ENCODE measurements at places on chromosomes 13 and 19.

GRCh38 chr13:26022538-26023292 lies 29.1 kb downstream of the SHISA2 start:
- DNase-seq: no peak

DNA sequence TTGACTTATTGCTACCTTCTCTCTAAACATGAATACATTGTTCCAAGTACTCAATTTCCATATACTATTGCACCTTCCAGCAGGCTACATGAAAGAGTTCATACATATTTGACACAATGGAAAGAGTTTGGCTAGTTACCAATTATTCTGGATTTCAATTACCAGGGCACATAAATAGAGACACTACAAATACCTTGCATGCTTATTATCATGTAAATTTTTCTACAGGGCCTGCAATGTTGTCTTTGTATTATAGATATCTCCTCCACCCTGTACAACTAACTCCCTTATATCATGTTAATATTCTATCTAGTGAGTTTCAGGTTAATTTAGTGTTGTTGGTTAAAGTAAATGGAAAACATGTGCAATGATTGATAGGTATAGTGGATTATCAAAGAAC lies 540.7 kb upstream of the SLITRK5 start:
- DNase-seq: no peak

DNA sequence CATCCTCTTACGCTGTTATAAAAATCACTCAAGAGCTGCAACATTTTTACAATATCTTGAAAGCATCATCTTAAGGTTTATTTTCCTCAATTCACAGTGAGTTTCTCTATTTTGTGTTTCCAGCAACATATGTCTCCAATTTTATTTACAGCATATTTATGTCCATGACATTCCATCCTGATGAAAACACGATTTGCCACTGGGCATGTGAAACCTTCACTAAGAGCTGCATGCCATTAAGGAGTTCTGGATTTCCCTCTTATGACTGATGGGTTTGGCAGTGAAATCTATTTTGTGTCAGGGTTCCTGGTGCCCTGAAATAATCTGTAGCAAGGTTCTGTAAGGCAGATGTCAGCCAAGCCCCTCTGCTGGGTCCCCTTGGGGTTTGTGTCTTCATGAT lies 527.6 kb upstream of the KLF12 start:
- DNase-seq: no peak

DNA sequence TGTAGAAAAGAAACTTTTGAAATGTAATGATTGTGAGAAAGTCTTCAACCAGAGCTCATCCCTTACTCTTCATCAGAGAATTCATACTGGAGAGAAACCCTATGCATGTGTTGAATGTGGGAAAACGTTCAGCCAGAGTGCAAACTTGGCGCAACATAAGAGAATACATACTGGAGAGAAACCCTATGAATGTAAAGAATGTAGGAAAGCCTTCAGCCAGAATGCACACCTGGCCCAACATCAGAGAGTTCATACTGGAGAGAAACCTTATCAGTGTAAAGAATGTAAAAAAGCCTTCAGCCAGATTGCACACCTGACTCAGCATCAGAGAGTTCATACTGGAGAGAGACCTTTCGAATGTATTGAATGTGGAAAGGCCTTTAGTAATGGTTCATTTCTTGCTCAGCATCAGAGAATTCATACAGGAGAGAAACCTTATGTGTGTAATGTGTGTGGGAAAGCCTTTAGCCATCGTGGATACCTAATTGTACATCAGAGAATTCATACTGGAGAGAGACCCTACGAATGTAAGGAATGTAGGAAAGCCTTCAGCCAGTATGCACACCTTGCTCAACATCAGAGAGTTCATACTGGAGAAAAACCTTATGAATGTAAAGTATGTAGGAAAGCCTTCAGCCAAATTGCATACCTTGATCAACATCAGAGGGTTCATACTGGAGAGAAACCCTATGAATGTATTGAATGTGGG lies 19.3 kb downstream of the ZNF583 start:
- no peak for DNase-seq

GRCh38 chr13:94188201-94188854 lies 291.2 kb downstream of the DCT start:
- no peak for DNase-seq

DNA sequence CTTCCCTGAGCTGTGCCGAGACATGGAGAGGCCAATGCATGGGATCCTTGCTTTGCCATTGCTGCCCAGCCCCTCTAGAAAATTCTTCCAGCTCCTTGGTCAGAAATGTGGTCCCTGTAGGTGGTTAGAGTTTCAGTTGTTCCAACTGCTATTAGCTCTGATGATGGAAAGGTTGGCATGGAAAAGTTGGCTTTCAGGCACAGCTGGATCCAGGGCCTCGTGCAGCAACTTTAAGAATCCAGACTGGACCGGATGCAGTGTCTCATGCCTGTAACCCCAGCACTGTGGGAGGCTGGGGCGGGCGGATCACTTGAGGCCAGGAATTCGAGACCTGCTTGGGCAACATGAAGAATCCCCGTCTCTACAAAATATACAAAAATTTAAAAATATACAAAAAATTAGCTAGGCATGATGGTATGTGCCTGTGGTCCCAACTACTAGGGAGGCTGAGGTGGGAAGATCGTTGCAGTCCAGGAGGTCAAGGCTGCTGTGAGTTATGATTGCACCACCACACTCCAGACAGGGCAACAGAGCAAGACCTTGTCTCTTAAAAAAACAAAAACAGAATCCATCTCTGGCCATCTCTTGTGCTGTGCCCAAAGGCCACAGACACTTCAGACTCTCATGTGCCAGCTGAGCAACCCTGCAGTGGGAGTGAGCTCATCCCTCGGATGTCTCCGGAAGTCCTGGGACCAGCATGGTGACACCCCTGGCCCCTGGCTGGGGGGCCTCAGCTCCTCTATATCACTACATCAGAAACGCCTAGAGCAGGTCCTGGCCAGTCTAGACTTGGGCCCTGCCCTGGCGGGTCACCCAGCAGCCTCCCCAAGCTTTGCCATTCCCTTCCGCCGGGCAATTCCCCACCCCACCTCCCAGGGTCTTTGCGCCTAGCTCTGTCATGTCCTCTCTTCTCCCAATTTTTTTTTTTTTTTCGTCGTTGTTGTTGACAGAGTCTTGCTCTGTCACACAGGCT lies 16.8 kb downstream of the MEX3D start:
- DNase-seq: no peak

DNA sequence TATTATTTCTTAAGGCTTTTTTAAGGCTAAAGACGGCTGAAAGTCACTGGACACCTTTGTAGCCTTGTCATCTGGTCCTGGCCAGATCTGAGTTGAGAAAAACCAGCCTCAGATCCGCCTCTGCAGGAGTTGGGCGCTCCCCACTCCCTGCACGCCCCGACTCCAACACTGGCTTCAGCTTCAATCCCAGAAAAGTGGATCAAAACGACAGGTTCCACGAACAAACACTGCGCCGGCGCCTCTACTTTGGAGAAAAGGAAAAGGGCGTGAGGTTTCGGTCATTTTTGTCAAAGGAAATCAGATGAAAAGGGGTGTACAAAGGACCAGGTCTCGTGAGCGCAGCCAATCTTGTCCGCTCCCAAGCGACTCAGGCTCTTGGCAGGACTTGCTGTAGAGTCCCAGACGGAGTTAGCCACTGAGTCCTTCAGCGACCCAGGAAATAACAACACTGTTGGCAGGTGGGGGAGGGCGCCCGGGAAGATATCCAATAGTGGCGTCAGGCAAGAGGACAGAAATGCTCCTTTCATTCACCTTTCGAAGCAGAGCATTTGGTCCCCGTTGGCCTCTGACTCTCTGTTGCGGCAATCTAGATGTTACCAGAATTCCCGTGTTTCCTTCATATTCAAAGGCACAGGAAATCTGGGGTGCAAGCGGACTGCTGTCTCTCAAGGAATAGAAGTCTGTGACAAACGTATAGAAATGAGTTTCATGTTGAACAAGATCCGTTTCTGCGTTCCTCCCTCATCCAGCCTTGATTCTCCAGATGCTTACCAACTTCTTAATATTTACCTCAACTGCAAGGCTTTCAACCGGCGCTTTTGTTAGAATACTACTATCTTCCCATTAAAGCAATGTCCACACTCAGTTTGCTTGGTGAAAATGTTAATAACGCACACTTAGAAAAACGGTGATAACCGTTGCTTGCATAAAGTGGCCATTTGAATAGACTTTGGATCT lies 1.8 kb upstream of the CCNA1 start:
- DNase-seq: no peak

- DNase-seq: no peak
Measured at GRCh38 chr19:32921624-32922023, 50.1 kb downstream of the CEP89 start.

DNA sequence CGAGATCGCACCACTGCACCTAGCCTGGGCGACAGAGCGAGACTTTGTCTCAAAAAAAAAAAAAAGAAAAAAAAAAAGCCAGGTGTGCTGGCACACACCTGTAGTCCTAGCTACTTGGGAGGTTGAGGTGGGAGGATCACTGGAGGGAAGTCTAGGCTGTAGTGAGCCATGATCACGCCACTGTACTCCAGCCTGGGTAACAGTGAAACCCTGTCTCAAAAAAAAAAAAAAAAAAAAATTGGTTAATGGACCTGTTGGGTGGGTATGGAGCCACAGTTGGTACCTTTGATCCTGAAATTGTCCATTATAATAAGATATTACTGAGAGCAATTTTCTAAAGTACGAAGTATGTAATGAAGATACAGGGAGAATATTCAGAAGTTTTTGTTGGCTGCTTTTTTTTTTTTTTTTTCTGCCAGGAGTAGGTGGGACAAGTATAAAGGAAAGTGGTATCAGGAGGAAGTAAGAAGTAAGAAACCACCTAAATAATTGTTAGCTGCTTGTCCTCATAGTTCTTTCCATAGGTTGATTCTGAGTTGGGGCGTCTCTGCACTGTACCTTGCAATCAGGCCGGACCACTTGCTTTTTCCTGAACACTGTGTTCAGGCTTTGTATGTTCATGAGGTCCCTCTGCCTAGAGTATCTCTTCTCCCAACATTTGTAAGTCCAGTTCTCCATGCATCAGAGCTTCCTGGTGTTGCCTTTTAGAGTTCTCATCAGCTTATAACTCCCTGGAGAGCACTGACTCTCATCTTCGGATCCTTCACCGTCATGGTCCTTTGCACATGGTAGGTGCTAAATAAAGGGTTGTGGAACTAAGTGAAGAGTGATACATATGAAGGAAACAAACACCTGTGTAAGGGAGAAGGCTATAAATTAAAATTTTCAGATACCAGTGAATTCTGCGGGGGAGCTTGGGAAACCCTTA lies 31.7 kb downstream of the ARHGAP35 start:
- DNase-seq: no peak

DNA sequence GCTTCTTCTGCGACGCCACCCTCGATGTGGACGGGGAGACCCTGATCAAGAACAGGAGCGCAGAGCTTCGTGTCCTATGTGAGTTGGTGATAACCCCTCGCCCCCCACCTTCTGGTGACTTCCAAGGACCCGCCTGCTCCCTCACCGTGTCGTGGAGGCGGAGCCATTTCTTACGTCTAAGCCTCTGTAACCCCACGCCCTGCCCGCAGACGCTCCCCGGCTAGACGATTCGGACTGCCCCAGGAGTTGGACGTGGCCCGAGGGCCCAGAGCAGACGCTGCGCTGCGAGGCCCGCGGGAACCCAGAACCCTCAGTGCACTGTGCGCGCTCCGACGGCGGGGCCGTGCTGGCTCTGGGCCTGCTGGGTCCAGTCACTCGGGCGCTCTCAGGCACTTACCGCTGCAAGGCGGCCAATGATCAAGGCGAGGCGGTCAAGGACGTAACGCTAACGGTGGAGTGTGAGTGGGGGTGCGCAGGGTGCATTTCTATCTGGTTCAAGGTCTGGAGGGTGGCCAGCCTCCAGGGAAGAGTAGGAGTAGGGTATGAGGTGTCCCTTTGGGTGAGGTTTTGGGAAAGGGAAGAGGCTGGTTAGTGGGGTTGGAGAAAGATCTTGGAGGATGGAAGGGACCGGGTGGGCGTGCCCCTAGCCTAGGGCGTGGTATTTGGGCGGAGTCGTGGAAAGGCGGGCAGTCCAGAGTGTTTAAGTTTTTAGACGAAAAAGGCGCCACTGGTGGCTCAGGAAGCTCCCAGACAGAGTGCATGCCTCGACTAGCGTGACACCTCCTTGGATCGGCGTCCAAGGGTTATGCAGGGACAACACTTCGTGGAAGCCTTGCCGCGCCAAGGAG lies 3.3 kb downstream of the ICAM5 start:
- DNase-seq: no peak

DNA sequence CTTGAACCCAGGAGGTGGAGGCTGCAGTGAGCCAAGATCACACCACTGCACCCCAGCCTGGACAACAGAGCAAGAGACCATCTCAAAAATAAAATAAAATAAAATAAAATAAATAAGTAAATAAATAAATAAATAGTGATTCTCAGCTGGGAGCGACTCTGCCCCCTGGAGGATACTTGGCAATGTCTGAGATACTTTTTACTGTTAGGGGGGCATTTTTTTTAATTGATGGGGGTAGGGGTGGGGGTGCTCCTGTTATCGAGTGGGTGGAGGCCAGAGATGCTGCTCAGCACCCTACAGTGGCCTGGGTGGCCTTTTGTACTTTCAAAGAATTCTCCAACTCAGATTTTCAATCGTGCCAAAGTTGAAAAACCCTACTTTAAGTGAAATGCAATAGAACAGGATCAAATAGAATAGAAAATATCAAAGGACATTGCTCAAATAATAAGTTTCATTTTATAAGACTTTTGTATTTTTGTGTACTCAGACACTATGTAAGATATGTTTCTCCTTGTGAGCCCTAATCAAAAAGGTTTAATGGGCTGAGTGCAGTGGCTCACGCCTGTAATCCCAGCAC lies 7.1 kb upstream of the CLPP start:
- DNase-seq: no peak

DNA sequence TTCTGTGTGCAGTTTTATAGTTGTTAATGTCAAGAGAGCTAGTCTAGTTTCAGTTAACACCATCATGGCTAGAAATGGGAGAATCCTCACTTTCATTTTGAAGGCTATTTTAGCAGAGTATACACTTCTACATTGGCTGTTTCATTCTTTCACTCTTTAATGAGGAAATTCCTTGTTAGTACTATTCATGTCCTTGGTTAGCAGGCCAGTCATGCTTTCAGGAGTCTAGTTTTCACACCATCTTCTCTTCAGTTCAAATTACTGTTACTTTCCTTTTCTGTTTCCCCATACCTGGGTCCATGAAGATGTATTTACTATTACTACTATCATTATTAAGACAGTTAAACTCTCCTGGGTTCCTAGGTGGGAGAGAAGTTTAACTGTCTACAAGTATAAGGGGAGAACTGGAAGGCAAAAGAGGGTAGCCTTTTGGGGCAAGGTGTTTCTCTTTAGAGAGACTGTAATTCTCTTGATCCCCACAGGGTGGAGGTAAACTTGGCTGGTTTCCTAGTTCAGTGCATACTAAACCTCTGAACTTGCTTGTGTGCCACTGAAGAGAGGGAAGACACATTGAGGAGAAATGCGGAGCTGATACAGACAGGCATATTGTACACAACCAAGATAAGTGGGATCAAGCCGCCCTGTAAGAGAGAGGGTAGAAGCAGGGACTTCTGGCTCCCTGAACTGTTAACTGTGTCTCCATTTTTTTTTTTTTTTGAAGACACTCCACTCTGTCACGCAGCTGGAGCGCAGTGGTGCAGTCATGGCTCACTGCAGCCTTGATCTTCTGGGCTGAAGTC lies 41.3 kb upstream of the IGFL4 start:
- no peak for DNase-seq

GRCh38 chr19:45444318-45445041 lies 20.8 kb upstream of the ERCC1 start:
- DNase-seq: no peak

GRCh38 chr13:42048342-42048683 lies at the start of gene DGKH:
Gene DGKH, plus strand, starts transcription at chr13:42048648. Its CDS starts 126 bp downstream, at chr13:42048774.
- DNase-seq: no peak

All from stimulated activated CD4-positive, alpha-beta T cell treated with anti-CD3 and anti-CD28 coated beads, Interleukin-1b, Interleukin-23, amount 100 ng/mL, for 4 hours (primary cell).